ENCODE measurements at places on chromosomes 7 and 10.
A peak's percentile ranks its signal among the peaks of the same experiment; 100 is the strongest.

- no peak for DNase-seq
Observed at GRCh38 chr10:52662256-52662655, 110.3 kb downstream of the MBL2 start.

- no peak for DNase-seq
Observed at GRCh38 chr7:101330011-101330484, 8.4 kb upstream of the IFT22 start.

DNA sequence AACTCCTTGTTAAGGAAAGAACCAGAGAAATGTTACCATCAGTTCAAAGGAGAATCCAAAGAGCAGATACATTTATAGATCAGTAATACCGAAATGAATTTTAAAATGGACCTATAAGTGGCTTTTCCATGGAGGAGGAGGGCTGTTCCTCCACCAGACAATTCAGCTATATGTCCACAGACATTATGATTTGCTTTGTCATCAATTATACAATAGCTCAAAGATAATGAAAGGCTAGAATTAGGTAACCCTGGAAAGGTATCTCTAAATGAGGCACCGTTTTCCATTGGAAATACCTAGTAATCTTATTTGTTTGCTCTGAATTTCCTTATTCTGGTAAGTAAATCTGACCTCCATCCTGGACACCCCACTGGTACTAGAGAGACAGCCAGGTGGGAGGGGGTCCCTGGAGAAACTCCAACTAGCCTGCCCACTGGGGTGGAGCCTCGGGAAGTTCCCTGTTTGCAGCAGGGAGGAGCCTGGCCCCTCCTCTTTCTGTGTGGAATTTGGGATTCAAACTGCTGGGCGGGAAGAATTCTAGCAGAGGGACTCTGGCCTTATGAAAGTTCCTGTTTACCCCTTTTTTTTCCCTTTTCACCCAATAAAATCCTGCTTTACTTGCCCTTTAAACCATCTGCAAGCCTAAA is 218.0 kb downstream of the PHF14 start:
- DNase-seq: no peak

- no peak for DNase-seq
Observed at GRCh38 chr7:99653754-99654153, 26.0 kb downstream of the CYP3A5 start.

GRCh38 chr10:90133606-90134005 is 432.2 kb downstream of the KIF20B start:
- no peak for DNase-seq

DNA sequence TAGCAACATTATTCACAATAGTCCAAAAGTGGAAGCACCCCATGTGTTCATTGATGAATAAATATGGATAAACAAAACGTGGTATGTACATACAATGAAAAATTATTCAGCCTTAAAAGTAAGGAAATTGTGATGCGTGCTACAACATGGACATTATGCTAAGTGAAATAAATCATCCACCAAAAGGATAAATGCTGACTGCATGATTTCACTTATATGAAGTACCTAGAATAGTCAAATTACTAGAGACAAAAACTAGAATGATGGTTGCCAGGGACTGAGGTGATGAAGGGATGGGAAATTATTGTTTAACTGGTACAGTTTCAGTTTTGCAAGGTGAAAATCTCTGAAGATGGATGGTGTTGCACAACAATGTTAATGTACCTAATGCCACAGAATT is 56.6 kb downstream of the THSD7A start:
- no peak for DNase-seq

DNA sequence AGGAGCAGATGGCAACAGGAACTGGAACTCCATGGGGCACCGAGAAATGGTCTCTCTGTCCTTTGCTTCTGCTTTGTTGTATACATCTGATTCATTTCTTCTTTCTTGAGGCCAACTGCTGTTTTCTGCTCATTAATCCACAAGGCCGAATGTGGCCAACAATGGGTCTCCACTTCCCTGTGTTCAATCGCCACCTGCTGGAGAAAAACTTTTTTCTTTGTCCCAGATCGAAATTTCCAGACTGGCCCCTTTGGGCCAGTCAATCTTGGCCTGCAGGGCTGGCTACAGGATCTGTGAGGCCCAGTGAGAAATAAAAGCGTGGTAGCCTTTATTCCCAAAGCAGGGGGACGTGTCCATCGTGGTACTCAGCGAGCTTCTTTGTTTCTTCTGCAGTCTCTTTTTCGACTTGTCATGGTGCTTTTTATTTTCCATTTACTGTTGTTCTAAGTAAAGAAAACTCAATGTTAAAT is 58.8 kb downstream of the PARP12 start:
- peak; percentile 42 for DNase-seq

DNA sequence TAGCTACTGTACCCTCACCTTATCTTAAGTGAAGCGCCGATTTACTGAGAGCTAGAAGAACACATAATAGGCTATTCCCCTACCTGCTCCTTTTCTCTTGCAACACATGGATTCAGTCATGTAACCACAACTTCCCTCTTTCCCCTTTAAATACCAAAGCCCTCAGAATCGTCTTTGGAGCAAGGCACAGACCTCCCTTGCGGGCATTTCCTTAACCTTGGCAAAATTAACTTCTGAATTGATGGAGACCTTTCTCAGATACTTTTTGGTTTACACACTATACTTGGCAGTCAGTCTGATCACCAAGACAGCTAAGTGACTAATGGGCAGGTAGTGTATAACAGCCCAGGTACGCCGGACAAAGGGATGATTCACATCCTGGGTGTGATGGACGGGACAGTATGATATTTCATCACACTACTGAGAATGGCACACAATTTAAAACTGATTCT is 72.7 kb upstream of the SEC61G start:
- peak; percentile 83 for DNase-seq

GRCh38 chr7:6338551-6339274 is 66.3 kb upstream of the CYTH3 start:
- no peak for DNase-seq

DNA sequence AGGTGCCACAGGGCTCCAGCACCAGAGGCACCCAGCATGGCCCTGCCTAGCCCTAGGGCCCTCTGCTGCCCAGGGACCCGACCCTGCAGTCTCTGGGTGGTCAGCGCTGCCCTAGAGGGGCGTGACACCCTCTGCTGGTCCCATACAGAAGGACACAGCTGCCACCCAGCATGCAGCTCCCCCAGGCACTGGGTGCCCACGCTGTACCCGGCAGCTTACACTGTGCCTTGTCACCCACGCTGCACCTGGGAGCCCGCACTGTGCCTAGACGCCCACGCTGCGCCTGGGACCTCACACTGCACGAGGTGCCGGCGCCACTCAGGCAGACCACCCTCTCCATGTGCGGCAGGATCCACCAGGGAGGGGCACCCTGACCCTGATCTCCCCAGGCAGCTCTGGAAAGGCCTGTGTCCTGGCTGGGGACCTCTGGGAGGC is 55.2 kb downstream of the PWWP2B start:
- no peak for DNase-seq

DNA sequence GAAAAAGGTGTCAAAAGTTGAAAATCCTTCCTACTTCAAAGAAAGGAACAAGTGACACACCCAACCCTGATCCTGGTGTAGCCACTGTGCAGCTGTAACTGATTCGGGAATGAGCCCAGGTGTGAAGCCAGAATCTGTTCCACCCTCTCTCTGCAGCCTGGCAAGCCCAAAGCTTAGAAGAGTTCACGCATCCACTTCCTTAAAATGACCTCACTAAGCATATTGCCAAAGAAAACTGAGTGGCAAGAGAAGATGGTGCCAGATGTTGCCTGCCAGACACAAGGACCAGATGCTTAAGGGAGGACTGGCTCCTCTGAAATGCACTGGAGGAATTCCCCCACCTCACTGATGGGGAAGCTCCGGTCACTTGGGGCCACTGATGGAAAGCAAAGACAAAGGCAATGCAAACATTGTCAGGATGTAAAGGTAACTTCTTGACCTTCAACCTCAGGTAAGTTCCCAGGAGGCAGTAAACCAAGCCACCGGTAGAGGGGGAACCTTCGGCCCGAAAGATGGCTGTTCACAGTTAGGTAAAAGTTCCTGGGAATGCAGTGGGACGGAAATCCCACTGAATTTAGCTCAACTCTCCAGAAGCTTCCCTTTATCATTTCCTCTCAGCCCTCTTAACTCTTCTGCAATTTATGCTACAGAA is 554.9 kb downstream of the KCNMA1 start:
- no peak for DNase-seq

- DNase-seq: no peak
Observed at GRCh38 chr10:94178475-94179253, 184.1 kb downstream of the NOC3L start.

DNA sequence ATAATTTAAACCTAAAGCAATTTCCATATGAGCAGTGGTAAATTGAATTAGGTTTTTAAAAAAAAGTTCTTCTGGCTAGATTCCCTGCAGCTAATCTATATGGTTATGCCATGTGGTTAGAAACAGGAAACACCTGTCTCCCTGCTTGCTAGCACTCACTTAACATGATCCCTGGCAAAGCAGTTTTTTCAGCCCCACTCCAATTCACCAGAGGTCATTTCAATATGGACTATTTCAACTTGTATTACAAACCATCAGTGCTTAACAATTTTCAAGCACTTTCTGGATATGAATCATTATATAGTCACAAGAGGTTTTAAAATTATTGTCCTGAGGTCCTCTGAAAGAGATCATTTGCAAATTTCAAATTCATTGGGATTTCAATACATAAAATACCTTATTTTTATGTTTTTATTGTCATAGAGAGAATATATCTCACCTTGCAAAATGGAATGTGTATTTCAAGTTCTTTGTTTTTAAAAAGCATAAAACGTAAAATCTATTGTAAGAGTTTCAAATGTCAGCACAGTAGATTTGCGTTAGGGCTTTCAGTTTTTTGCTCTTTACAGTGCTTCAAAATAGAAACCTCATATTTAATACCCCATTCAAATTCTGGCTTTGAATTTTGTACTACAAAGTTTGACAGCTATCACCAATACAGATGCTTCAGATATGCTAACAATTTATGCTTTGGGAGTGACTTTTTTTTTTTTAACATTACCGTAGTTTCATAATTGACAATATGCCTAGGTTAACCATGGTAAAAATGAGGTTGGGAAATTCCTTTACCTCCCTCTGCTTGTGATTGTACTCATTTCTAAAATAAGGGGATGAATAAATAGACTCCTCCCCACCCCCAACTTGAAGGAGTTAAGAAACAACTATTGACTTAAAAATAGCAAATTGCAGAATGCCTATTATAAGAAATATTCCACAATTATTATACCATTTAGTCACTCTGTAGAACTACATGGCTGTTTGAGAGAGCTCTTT is 117.5 kb upstream of the HGF start:
- no peak for DNase-seq

GRCh38 chr10:116444527-116445142 is 17.0 kb downstream of the PNLIPRP3 start:
- DNase-seq: peak; percentile 34

DNA sequence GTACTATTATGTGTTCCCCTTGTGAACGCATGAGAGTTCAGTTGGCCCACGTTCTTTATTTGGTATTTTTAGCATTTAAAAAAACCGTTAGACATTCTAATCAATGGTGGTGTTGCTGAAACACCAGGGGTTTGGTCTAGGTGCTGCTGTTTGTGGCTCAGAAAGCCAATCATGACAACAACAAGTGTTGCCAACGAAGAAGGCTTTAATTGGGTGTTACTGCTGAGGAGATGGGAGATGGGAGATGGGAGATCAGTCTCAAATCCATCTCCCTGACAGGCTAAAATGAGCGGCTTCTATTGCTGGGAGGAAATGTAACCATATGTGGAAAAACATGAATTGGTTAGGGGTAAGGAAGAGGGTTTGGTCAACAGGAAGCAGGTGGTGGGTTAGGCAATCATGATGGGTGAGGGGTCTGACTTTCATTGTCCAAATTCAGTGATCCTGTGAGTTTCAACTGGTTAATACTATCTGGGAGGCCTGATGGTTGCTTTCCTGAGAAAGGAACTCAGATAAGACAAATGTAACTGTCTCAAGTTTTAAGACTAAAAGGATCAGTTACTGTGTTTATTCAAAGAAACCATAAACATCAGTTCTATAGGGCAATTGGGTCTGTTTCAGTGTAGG is 4.6 kb upstream of the ZNF425 start:
- DNase-seq: no peak

DNA sequence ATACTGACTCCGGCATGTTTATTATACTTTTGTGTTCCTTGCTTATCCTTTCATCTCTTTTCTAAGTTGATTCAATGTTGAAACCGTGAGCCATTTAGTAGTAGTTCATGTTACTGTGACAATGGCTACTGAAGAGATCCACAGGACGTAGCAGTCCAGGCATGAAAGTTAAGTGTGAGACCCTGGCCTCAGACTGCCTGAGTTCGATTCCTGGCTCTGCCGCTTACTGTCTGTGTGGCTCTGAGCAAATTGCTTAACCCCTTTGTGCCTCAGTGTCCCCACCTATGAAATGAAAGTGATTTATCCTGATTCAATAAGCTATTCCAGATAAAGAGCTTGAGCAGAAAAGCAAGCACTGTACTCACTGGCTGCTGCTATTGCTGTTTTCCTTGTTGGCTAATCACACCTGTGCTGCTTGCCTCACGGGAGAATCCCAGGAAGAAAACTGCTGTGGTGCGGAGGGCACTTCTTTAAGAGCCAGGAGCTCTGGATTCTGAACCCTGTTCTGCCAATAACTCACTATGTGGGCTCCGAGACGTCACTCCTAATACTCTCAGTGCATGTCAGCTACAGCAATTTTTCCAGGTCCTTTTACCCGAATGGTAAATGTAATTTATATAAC is 38.4 kb downstream of the PNLIPRP2 start:
- no peak for DNase-seq

GRCh38 chr7:74262639-74263398 is 8.6 kb upstream of the RFC2 start:
- DNase-seq: no peak

- DNase-seq: peak; percentile 99
Observed at GRCh38 chr10:97574374-97575126, 2.0 kb downstream of the ANKRD2 start.

- no peak for DNase-seq
Observed at GRCh38 chr10:91551856-91552255, 81.0 kb downstream of the PPP1R3C start.

DNA sequence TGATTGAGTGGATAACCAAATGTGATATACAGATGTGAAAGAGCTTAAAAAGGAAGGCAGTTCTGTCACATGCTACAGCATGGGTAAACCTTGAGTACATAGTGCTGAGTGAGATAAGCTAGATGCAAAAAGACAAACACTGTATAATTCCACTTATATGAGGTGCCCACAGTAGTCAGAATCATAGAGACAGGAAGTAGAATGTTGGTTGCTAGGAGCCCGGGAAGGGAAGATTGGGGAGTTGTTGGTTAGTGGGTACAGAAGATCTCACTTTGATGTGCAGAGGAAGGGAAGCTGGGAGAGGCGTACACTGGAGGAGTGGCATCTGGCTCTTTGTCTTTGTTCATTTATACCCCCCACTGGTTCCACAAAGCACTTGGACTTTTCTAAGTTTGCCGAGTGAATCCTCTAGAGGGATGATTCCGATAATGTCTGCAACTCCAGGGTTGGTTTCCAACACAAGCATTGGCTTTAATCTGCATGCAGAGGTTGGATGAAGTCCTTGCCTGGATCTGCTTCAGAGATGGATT is 39.5 kb downstream of the TSPAN14 start:
- DNase-seq: no peak

Data from RWPE1 (cell line).